NCI-H82 (cell line): ENCODE measurements at places on chromosomes 5 and 9.
A peak's percentile ranks its signal among the peaks of the same experiment; 100 is the strongest.

DNA sequence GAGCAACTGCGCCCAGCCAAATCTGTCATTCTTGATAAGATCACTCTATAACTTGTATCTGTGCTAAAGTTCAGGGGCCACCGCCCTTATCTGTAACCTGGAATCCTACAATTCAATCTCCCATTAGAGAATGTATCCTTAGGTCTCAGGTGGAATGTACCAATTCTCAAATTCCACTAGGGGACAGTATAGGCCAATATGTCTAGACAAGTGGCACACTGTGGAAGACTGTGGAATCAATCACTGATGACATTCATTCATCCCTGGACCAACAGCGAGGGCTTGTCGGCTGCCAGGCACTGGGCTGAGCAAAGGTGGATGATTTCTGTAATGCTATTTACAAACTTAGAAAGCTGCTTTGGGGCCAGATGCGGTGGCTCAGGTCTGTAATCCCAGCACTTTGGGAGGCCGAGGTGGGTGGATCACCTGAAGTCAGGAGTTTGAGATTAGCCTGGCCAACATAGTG lies 28.7 kb upstream of the MEGF9 start:
- DNase-seq, result peak; percentile 80

GRCh38 chr5:51387884-51388275 lies 4.6 kb downstream of the ISL1 start:
- DNase-seq, result peak; percentile 8

DNA sequence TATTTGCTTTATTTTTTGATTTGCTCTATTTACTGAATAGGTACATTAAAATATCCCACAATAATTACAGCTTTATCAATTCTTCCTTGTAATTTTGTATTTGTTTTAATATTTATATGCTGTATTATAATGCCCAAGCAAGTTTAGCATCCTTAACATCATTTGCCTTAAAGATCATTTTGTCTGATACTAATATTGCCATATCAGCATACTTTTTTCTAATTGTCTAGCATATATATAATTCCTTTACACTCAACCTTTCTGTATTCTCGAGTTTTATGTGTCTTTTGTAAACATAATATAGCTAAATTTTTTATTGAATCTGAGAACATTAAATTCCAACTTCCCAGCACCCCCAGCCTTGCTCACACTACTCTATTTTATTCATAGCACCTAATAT lies 64.7 kb downstream of the P4HA2 start:
- DNase-seq, result no peak

- DNase-seq, result peak; percentile 91
Measured at GRCh38 chr9:20941174-20941690, 90.2 kb downstream of the HACD4 start.

DNA sequence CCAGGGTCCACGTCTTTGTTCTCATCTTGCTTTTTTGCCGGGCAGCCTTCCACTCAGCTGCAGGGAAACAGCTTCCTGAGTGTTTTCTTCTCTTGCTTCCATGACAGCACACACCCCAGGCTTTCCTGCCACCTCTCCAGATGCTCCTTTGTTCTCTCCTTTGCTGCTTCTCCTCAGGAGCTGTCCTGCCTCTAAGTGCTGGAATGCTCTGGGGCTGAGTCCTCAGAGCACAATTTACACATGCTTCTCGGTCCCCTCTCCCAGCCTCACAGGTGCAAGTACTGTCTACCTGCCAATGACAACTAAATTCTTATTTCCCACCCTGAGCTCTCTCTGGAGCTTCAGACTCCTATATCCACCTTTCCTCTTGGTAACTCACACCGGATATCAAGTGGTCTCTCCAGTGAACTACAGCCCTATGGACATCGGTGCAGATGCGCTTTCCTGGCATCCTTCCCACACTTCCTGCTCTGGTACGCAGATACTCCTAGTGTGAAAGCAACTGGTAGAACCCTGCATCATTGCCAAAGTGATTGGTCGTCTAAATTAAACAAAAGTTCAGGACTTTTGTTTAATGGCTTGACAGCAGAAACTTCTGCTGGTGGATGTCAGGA lies 13.4 kb upstream of the ACSL6 start:
- no peak for DNase-seq

DNA sequence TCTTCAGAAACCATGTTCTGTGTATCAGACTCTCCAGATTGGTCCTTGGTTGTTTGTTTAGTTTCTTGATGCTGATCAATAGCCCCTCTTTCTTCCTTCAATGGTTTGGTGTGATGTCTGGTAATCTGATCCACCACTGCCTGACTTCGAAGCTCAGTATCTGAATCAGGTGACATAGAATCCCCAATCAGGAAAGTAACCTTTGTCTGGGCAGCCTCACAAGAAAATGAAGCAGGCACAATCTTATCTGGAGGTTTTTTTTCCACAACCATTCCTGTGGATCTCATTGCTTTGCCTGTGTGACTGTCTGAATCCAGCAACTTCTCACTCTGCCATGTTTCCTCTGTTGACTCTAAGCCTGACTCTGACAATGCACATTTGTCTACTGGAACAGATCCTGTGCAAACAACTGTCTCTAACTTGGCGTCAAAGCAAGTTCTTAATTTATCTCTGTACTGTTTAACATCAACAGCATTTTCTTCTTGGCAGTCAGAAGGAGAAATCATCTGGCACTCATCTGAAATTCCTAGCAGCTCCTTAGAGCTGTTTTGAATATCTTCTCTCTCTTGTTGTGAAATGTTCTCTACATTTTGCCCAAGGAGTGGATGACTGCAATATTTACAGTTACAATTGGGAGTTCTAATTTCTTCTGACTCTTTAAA lies 37.1 kb upstream of the RAPGEF6 start:
- DNase-seq, result no peak

GRCh38 chr9:4272126-4272525 lies 27.7 kb downstream of the GLIS3 start:
- DNase-seq, result no peak

DNA sequence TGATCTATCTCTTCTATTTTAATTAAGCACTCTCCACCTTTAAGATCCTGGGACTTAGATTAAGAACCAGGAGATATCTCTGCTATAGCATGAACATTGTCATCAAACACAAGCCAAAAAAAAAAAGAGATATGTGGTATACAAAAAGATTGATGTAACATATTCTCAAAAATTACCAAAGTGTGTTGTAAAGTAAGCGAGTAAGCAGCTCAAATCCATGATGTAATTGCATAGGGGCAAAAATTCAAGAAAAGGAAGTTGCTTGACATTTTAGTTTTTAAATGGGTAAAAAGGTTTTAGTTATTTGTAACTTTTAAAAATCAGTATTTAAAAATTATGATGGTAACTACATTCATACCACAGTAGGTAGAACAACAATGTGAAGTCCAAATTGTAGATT lies 40.7 kb downstream of the CNTRL start:
- DNase-seq, result no peak

- no peak for DNase-seq
Measured at GRCh38 chr9:92160786-92161185, 45.6 kb upstream of the SPTLC1 start.

DNA sequence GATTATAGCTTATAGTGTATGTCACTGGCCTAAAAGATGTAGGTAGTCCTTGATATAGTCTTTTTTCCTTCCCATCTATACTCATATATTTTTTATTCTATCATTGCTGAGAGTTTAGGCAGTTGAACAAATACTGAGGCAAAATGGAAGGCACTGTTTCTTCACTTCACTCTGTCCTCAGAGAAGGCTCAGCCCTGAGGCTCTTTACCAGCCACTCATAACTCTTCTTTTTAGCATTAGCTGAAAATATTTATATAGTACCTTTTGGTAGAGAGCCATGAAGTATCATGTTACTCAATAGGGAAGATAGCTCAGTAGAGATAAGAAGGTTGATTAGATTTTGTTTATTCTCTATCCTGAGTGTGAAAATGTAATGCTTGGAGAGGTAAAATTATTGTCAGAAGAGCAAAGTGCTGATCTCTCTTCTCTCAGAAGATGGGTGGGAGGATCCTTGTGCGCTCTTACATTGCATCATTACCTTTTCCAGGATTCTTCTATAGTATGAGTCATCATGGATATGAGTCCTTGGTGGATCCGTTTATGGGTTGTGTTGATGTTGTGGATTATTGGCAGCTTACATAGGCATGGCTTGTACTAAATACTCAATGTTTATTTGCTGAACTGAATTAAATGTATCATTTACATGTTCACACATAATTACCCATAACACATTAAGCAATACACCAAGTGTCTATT lies 88.1 kb downstream of the ANXA1 start:
- DNase-seq, result no peak

DNA sequence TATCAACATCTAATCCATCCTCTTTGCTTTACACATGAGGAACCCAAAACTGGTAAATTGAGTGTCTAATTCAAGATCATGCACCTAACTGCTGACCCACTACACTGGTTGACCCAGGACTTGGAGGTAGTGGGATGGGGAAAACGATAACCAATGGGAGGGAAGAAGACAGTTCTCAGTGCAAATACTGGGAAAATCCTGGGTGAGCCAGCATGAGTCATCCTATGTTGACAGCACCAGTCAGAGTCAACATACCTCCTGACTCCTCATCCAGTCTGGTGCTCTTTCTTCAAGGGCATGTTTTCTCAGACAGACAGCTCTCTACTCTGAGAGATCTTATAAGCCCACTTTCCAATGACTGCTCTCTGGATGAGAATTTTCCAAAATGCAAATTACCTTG lies 232.8 kb upstream of the PTGER4 start:
- DNase-seq, result no peak

- no peak for DNase-seq
Measured at GRCh38 chr5:180720486-180720885, 19.4 kb downstream of the OR2Y1 start.

DNA sequence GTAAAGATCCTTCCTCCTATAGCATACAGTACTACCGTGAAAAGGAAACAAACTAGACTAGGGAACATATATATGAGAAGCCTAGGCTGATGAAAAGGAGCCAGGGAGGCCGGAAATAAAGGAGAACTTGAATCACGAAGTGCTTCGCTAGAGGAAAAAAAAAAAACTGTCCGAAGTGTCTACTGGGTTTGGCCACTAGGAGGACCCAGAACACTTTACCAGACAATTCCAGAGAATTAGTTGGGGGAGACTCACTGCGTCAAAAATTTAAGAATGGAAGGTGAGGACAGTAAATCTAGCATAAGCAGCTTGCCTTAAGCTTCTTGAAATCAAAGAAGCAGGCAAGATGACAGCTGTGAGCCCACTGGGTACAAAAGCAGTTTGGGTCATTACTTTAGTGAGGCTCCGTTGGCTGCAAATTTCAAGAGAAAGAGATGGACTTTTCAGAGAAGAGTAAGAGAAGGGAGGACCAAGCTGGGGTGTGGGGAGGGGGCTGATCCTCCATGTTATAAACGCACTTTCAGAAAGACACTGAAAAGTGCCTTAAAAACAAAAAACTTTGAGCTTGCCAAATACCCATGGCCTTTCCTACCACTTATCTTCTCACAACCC lies 47.4 kb downstream of the P4HA2 start:
- DNase-seq, result peak; percentile 87

DNA sequence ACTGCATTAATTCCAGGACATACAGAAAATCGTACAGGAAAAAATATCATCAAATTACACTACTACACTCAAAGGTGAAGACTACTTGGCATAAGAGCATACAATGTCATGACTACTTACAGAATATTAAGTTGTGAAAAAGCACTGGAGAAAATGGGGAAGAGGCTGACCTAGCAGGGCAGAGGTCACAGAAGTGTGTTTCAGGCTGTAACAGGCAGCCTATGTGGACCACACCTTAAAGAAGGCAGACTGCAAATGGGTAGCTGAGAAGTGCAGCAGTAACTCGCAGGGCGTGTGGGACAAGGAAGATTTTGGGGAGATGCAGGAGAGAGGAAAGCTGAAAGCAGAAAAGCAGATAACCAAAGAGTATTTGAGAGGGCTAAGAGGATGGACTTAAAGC lies 167.0 kb upstream of the PIK3R1 start:
- no peak for DNase-seq

DNA sequence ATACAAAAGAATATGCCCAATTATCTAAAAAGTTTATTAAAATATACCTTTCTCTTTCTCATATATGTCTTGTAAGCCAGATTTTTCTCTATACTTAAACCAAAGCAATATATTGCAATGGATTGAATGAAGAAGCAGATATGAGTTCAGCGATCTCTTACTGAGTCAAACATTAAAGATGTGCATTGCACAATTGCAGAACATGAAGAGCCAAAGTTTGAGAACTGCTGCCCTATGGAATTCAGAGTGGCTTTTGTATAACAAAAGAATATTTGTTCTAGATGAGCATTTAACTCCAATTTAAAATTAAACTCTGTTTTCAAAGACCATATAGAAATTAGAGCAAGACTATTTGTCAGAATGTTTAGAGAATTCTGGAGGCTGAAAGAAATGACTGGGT lies 519.0 kb upstream of the DAB2 start:
- DNase-seq, result no peak

DNA sequence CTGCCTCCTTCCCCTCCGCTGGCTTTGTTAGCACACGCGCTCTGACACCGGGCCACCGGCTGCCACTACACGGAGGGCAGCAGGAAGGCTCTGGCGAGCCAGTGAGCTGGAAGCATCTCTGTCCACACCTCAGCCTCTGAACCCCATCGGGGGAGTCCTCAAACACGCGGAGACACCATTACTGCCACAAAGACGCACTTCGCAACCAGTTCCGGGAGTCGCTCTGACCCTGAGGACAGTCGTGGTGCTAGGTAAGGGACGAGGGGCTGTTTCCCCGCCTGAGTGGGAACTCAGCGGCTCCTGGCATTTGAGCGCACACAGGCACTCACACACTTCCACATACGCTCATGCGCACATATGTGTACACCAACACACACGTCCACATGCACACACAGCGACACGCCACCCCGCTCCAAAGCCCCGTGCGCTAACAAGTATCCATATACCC lies 160.0 kb downstream of the C9orf152 start:
- peak; percentile 37 for DNase-seq

- DNase-seq, result no peak
Measured at GRCh38 chr9:35522187-35522586, 32.3 kb downstream of the RUSC2 start.

- no peak for DNase-seq
Measured at GRCh38 chr5:6154216-6154615, 224.1 kb downstream of the MED10 start.

- DNase-seq, result no peak
Measured at GRCh38 chr5:61254969-61255555, 77.0 kb upstream of the ZSWIM6 start.

- DNase-seq, result no peak
Measured at GRCh38 chr9:92008041-92008440, 58.0 kb upstream of the ROR2 start.

DNA sequence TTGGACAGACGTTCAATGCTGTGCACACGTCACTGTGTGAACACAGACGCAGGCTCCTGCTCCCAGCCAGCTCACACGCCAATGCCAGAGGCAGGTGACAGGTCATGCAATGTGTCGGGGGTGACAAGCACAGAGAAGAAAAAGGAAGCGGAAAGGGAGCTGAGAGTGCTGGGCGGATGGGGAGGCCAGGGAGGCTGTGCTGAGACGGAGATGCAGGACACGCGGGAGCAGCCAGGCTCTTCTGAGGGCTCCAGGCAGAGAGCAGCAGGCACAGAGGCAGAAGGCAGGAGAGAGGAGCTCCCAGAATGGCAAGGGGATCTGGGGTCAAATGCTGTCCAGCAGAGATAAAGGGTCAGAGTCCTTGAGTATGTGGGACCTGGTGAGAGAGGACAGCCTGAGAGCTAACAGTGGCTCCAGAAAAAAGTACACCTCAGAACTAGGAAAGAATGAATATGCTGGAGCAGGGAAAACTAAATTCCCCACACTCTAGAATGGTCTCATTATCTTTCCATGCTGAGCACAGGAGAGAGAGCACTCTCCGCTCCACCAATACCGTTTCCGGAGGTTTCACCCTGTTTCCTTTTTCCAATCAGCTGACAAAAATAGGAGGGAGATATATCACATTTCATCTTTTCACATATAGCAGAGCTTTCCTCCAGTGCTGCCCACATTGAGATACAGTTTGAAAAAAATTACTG lies 32.8 kb upstream of the NSMF start:
- no peak for DNase-seq
